ENCODE measurements at places on chromosomes 7 and 10.

DNA sequence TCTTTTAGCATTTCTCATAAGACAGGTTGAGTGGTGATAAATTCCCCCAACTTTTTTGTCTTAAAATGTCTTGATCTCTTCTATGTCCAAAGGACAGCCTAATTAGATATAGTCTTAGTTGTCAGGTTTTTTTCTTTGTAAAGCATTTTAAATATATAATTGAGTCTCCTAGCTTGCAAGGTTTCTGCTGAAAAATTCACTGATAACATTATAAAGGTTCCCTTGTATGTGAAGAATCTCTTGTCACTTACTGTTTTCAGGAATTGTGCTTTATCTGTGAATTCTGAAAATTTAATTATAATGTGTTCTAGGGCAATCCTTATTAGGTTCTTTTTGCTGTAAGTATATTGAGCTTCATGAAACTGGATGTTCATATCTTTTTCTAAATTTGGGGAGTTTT lies 96.8 kb upstream of the ZNF92 start:
- DNase-seq: no peak

DNA sequence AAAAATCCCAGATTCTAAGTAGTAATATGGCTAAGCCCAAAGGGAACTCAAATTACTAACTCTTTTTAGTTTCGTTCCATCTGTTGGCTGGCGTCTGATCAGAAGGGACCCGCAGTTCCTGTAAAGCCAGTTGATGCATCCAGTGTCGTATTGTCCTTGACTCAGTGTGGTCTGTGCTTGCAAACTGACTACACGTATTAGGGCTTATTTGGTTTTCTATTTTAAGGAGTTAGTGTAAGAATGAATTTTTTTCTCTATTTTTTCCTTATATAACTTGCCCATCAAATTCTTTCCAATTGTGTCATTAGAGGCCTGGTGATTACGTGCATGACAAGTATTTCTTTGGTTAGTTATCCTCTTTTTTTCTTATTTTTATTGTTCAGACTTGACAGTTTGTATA lies 9.7 kb downstream of the ABCA13 start:
- no peak for DNase-seq

DNA sequence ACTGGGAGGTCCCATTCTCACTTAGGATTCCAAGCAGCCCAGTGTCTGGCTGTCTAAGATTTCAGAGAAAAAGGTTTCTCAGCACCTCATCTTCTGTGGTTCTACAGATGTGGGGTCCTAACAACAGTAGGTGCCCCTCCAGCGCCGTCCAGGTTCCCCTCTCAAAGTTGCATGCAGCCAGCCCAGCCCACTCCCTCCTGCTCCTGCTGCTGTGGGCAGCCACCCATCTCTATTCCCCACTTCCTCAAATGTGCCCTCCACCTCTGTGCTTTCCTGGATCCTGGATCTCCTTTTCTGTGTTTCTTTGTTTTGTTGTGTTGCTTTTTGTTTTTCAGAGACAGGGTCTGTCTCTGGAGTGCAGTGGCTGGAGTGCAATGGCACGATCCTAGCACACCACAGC lies 13.3 kb upstream of the SLC18A3 start:
- DNase-seq: no peak

- DNase-seq: no peak
Measured at GRCh38 chr7:98234429-98235147, 17.4 kb downstream of the TECPR1 start.

DNA sequence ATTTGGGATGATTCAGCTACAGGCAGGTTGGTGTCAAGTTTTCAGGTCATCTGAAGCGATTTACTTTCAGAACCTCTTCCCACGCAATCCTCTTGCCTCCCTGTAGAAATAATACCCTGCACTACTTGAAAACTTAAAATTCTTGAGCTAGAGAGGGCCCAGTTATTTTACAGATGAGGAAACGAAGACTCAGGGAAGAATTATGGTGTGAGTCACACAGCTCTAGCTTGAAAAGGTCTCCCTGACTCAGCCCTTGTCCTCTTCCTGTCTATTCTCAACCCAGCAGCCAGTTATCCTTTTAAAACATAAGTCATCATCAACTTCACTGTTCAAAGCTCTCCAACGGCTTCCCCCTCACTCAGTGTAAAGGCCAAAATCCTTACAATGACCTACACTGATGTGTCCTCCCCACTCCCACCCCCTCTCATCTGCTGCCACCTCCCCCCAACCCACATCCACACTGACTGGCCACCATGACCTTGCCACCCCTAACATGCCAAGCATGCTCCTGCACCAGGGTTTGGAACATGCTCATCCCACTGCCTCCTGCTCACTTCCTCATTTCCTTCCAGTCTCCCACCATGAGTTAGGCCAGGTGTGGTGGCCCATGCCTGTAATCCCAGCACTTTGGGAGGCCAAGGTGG lies 3.4 kb downstream of the DNMBP start:
- DNase-seq: no peak

DNA sequence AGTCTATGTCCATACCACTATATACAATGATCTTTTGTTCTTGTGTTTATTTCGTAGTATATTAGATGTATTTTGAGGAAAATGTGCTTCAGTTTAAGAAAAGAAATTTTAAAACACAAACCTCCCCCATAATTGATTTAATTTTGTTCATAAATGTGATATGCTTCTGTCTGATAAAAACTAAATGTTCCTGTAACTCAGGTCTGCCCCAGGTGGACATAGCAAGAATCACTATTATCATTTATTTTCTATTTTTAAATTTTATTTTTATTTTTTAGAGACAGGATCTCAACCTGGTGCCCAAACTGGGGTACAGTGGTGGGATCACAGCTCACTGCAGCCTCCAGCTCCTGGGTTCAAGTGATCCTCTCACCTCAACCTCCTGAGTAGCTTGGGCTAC lies 43.2 kb downstream of the BEND7 start:
- DNase-seq: no peak

DNA sequence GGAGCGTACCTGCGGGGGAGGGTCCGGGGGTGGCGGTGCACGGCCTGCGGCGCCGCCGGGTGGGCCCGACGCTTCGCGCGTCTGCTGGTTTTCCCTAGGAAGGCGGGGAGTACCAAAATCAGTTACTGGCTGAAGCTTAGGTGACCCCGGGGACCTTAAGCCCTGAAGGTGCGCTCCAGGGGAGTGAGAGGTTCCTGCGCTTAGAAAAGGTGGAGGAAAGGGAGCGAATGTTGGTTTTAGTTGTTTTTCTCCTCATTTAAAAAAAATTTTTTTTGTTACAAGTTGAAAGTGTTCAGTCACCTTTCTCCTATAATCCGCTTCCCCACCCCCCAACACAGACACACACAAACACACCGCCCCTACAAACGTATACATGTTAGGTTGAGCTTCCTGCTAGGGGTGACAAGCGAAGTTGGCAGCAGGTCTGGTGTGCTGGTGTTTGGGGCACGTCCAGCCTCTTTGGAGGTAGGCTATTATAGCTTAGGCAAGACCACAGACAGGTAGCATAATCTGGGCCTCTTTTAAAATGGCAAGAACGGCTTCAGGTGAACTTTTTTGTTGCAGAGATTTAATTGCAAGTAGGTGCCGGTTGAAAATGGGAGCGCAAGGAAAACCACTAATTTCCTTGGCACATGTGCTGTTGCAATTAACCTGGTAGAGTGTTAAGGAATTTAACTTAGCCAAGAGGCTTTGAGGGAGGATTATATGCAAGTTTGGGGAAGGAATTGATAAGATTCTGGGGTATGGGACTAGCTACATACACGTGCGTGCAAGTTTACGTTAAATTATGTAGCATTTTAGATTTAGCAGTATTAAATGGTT lies 945 bp downstream of the ADD3 start:
- peak; percentile 22 for DNase-seq

DNA sequence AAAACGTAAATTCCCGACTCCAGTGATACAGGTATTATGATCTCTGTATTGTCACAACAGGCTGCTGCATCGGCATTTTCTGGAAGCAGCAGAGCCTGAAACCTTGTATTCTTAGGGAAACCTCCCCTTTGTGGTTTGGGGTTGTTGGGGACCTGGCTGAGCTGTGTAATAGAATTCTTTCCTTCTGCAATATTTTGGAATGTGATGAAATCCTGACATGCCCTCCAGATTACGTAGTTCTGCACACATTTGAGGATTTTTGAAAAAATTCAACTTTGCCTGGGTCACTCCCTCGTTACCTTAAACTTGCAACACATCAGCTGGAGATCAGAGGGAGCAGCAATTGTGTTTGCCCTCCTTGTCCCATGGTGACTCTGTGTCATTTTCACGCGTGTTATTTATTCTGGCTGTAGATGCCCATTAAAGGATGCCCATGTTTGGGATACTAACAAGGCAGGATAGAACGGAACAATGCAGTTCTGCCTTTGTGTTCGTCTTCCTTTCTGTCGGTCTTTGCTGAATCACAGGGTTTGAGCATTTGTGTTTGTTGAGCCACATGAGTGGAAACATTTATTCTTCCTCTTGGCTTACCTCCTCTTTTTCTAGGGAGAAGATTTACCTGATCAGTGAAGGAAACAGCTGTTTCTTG lies 181.7 kb downstream of the TCF7L2 start:
- DNase-seq: no peak

- no peak for DNase-seq
Measured at GRCh38 chr7:140197218-140197890, 20.6 kb upstream of the KDM7A start.

- no peak for DNase-seq
Measured at GRCh38 chr10:71378336-71379117, 18.2 kb upstream of the CDH23 start.

DNA sequence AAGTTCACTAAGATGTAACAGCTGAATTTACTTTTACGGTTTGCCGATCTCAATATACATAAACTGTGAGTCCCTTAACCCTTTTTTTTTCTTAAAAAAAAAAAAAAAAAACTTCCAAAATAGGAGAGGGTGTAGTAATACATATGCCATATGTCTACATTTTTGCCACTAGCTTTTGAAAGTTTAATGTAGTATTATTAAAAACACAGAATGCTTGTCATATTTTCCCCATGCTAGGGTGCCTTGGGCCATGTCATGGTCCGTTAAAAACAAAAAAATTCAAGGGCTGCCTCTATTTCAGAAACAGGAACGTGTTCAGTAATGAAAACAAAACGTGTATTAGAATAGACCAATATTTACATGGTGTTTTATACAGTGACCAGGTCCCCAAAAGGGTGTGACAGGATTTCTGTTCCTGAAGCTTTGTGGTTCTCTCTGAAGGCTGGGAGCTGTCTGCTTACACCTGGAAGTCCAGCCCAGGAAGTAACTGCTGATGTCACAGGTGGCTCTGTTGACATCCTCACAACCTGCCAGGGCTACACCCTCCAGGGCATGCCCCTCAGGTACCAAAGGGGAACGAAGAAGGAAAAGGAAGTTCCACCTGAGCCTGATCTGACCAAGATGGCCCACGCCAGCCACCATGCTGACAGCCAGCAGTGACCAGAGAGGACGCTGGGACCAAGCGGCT lies 79.0 kb downstream of the COBL start:
- DNase-seq: no peak

DNA sequence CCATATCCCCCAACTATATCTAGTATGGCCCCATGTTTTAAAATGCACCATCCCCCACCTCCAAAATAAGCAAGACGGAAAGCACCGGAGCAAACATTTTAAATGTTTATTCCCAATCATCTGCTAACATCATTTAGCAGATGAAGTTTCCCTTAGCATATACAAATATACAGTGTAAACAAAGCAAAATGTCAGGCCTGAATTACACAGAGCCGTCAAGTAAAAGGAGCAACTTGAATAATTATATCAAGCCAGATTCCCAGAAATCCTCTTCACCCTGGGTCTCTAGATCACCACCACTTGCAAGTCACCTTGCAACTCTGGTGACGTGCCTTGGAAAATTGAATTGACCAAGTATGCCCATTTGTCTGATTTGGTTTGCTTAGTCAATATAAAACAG lies 91.6 kb upstream of the COL1A2 start:
- no peak for DNase-seq

GRCh38 chr7:33459340-33459751 lies 330.0 kb downstream of the BBS9 start:
- no peak for DNase-seq

GRCh38 chr10:102713539-102713813 lies 721 bp downstream of the ARL3 start:
- DNase-seq: peak; percentile 48

- DNase-seq: no peak
Measured at GRCh38 chr10:98339799-98340198, 71.8 kb upstream of the LOXL4 start.

All from activated CD4-positive, alpha-beta T cell treated with anti-CD3 and anti-CD28 coated beads, Interleukin-2, amount 50 U/mL, for 4 hours (primary cell).